ENCODE measurements at places on chromosomes 12 and 14.

- DNase-seq = no peak
Measured at GRCh38 chr14:44403193-44403592, 103.9 kb downstream of the FSCB start.

DNA sequence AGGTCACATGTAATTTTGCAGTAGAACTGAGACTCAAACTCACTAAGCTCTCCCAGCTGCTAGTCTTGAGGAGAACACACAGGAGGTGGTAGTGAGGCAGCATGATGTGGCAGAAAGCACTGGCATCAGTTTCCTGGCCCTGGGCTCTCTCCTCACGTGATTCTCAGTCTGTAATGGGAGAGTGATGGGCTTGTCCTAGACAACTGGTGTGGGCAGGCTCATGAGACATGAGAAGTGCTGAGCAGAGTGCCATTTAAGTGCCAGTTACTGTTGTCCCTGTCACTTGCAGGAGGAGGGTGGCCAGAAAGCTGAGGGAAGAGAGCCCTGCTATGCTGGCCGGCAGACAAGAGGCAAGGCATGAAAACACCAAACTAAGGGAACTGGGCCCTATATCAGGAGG is 48.5 kb upstream of the OVCH1 start:
- no peak for DNase-seq

DNA sequence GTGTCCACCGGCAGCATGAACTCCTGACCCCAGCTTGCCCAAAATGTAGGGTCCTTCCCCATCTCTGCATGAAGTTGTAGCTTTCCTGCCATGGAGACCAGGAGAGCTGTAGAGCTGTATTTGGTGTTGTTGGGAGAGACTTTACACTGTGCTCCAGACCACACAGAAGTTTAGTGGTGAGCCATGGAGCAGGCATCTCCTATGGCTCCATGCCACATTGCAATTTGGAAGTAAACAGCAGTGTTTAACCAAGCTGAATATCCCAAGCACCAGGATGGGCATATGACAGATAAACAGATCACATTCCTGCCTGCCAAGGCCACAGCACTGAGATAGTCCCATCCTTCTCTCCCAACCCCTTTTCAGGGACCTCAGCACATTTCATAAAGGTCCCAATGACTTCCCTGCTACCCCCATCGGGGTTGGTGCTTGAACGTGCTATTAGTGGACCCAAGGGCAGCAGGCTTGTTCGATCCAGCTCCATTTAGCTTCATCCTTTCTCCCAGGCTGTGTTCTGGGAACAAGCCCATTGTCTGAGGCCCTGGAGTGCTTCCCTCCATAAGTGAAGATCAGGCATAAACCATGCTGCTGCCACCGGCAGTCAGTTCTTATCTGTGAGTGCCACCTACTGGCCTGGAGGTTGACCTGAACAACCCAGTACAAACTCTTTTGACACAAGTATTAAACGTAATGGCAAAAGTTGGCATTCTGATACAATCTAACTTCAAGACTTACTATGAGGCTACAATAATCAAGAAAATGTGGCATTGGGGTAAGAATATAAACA is 172.3 kb upstream of the ATXN7L3B start:
- DNase-seq = peak; percentile 39

DNA sequence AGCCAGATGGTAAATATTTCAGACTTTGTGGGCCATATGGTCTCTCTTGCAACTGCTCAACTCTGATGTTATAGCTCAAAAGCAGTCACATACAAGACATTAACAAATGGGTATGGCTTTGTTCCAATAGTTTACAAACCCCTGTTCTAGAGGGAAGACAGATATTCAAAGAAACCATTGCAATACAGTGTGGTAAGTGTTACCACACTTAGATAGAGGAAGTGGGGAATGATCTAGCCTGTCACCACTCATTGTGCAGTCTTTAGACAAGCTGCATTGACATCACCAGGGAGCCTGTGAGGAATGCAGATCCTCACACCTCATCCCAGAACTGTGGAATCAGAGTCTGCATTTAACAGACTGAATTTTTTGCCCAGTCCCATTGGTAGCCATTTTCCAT is 80.0 kb upstream of the RGS6 start:
- DNase-seq = peak; percentile 31

DNA sequence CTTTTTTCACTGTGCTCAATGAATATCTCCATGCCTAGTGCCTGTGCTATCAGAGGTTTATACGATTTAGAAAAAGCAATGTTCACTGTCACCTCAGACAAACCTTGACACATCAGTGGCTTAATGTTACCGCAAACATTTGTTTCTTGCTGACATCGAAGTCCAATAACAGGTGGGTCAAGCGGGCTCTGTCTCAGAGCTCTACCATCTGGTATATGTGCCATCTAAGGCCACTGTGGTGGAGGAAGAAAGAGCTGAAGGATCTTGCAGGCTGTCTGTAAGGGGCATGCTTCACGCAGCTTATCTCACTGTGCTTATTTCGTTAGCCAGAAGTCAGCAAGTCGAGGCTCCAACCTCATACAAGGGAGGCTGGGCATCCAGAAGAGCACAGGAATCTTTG is 189.5 kb upstream of the NTF3 start:
- DNase-seq = no peak

DNA sequence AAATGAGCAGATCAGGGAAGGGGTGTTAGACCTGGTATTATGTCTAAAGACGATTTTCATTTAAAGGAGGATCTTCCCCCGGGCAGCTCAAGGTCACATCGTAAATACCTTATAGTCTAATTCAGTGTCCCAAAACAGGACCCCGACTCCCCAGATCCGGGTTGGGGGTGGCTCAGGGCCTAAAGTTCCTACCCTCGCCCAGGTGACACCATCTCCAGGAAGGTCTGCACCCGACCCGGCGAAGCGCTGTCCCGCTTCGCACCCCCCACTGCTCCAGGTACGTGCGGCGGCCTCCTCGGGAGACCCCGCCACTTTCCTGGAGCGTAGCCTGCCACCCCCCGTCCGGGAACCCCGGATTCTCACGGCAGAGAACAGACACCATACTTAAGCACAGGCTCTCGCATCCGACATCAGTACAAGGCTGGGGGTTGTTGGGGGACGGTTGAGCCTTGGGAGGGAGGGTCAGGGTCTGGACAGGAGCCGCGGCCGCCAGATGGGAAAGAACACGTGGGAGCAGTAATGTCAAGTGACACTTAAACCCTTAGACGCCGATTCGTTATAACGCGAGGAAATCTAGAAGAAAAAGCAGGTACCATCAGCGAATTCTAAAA is 556 bp downstream of the TIMM9 start:
- peak; percentile 6 for DNase-seq

DNA sequence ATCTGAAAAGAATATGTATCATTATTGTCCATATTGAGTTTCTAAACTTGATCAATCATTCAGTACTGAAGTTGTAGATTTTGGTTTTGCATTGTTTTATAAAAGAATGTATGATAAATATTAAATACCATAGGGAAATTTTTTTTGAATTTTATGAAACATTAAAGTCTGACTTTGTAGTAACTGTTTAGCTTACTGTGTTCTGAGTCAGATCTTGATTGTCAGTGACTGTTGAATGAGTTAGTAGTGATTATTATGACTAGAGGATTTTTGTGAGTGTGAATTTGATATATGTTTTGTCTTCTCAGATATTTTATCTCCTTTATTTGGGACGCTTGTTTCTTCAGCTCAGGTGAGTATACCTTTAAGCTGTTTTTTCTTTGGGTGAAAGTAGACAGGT is 10.1 kb downstream of the TDP1 start:
- no peak for DNase-seq

GRCh38 chr12:81800298-81801148 is 41.4 kb upstream of the PPFIA2 start:
- no peak for DNase-seq

GRCh38 chr14:22047115-22047514 is 373.5 kb upstream of the OR4E1 start:
- DNase-seq = no peak

GRCh38 chr12:75977952-75978671 is 53.5 kb downstream of the PHLDA1 start:
- no peak for DNase-seq

- DNase-seq = peak; percentile 82
Measured at GRCh38 chr14:95523815-95524448, 7.5 kb upstream of the SYNE3 start.

- DNase-seq = no peak
Measured at GRCh38 chr12:1377117-1377516, 217.3 kb downstream of the FBXL14 start.

DNA sequence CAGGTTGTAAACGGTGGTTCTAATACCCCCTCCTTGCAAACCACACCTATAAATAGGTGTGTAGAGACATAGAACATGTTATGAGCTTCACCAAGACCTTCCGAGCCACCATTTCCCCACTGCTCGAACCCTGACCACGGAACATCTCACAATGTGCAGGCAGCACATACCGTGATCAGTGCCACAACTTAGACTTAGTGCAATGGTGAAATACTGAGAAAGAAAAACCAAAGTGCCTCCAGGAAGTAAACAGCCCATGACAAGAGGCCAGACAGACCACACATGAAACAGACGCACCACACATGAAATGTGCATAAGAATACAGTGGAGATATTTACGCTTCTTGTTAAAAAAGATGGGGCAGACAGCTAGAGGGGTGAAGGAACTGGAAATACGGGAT is 166.9 kb upstream of the CCND2 start:
- DNase-seq = no peak

DNA sequence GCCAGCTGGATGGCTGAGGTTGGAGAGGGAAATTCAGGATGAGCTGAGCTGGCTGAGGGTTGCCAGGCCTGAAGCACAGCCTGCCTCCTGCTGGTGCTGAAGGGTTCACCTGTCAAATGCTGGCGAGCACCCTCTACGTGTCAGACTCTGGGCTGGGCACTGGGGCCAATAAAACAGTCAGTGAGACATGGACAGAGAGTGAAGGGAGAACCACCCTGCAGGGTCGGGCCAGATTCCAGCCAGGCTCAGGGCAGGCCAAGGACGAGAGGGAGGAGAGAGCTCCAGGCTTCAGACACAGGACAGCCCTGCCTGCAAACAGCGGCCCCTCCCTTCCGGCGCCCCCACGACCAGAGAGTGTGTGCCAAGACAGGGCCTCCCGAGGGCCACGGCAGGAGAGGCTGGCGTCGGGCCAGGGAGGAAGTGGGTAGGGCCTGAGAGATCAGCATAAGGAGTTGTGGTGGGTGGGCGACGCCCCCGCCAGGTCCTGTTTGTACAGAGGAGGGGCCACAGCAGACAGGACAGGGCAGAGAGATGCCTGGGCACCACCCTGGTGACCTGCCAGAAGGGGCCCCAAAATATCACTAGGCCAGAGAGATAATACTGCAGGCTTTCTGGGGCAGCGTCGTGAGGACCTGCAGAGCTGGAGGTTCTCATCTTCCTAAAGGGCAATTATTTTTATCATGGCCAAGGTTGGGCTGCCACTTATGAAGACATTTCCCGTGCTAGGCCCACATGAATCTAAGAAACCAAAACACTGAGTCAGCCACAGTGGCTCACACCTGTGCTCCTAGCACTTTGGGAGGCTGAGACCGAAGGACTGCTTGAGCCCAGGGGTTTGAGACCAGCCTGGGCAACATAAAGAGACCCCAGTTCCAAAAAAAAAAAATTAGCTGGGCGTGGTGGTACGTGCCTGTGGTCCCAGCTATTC is 73.1 kb upstream of the GPR68 start:
- peak; percentile 88 for DNase-seq

DNA sequence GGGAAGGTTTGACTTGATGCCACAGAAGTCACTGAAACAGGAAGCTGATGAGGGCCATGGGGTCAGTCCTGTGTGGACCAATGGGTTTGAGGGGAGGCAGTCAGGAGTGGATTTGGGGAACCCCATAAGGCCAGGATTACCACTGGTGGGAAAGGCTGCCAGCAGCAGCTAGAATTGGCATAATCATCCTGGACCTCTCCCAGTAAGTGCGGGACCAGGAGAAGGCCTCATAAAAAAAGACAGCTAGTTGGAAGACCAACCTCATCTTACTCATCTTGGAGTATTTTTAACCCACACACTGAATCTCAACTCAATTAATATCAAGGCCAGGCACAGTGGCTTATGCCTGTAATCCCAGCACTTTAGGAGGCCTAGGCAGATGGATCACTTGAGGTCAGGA is 22.7 kb downstream of the TBX3 start:
- no peak for DNase-seq

DNA sequence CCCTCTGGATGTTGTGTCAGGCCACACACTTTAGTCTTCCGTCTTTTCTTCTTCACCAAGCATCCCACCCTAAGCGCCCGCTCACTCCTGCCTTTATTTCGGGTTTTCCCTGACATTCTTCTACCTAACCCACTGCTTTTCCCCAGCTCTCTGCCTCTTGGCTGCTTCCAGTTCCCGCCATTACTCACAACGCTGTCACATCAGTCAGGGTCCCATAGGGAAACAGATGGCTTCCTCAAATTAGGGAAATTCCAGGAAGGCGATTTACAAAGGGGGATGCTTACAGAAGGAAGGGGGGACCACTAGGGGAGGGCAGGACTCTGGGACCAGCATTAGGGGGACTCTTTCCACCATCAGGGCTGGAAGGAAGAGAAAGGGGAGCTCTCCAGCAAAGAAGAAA is 9.2 kb upstream of the PPP1R13B start:
- DNase-seq = no peak

- no peak for DNase-seq
Measured at GRCh38 chr14:73225496-73225895, 11.8 kb upstream of the PAPLN start.

DNA sequence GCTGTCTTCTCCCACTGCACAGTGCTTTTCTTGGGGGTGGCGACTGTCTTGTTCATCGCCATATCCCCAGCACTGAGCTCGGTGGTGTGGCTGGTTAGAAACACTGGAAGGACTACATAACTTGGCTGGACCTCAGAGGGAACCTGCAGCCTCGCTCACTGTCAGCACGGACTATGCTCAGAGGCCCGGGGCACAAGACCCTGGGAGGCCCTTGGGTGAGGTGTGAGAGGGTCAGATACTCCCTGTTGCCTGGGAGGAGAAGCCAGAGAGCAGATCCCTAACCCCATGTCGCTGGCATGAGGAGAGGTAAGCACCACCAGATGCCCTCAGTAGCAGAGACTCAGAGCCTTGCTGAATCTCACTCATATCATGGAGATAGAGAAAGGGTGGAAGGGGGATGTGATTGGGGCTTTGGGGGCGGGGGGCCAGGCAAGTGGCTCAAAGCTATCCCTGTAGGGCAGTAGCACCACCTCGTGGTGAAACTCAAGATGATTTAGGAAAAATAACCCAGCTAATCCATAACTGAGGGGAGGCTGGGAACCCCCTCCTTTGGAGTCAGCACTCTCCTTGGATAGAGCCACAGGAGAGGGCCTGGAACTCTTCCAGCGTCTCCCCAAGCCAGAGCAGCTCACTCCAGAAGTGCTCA is 18.7 kb upstream of the HDAC7 start:
- no peak for DNase-seq

GRCh38 chr14:54617467-54617866 is 50.5 kb downstream of the SAMD4A start:
- DNase-seq = no peak

DNA sequence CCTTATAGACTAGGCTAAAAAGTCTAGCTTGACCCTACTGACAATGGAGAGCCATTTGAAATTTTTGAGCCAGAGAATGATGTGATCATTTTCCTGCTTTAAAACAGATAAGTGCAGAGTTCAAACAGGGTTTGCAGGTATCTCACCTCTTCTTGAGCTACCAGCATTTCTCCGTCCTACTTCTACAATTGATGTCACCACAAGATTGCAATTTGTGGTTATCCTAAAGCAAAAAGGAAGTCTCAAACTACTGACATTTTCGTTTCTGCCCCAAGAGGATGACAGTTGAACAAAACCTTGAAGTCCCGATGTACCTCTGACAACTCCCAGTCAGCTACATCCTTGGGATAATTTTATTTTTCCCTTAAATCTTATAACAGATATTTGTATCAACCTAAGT is 86.7 kb downstream of the PTGER2 start:
- DNase-seq = peak; percentile 85

All from Jurkat, Clone E6-1 (cell line).